ENCODE measurements at places on chromosomes 16 and 17.

DNA sequence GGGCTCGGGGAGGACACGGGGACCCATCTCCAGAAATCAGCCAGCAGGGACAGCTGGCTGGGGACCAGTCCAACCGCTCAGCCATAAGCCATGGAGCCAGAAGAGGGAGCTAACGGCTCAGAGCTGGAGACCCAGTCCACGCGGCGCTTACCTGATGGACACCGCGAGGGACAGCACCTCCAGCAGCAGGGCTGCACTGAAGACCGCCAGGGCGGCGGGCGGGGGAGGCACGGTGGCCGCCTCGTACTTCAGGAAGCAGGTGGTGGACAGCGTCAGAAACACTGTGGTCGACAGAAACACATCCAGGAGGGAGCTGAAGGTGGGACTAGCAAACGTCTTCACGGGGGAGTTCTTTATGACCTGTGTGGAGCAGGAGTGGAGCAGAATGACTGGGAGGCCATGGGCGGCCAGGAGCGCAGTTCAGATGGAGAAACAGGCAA lies 102.6 kb upstream of the CREBBP start:
- DNase-seq, result no peak

DNA sequence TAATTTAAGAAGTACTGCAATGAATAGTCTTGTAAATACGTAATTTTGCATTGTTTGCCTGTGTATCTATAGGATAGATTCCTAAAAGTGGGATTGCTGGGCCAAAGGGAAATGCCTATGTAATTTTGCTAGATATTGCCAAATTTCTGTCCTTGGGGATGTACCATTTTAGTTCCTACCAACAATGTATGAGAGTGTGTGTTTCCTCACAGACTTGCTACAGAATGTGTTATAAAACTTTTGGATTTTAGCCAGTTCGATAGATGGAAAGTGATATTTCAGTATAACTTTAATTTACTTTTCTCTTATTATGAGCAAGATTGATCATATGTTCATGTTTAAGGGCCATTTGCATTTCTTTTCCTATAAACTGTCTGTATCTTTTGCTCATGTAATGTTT lies 8.3 kb downstream of the TANGO6 start:
- no peak for DNase-seq

DNA sequence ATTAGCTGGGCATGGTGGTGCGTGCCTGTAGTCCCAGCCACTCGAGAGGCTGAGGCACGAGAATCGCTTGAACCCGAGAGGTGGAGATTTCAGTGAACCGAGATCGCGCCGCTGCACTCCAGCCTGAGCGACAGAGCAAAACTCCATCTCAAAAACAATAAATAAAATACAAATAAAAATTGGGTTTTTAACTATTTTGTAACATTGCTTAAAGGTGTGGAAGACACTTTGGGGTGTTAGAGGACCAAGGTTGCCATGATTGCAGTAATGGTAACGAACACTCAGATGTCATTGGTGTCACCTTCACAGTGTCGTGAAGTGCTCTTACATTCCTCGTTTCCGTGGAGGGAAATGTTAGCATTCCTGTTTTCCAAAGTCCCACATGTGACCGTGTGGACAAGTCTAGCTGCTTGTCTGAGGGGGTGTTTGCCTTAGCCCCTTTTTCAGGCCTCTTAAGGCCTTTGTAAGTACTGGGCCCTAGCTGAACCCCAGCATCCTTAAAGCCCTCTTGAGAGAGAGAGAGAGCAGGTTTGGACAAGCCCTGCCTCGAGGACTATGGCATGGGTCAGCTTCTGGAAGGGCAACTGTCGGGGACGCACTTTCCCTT lies 8.6 kb downstream of the C16orf96 start:
- no peak for DNase-seq

- no peak for DNase-seq
Measured at GRCh38 chr16:69747115-69747514, 7.6 kb downstream of the NOB1 start.

GRCh38 chr16:69123910-69124309 lies 8.5 kb downstream of the CHTF8 start:
- no peak for DNase-seq

- no peak for DNase-seq
Measured at GRCh38 chr16:87838643-87839541, 30.4 kb downstream of the SLC7A5 start.

- DNase-seq, result no peak
Measured at GRCh38 chr17:74478420-74479100, 12.1 kb downstream of the CD300A start.

DNA sequence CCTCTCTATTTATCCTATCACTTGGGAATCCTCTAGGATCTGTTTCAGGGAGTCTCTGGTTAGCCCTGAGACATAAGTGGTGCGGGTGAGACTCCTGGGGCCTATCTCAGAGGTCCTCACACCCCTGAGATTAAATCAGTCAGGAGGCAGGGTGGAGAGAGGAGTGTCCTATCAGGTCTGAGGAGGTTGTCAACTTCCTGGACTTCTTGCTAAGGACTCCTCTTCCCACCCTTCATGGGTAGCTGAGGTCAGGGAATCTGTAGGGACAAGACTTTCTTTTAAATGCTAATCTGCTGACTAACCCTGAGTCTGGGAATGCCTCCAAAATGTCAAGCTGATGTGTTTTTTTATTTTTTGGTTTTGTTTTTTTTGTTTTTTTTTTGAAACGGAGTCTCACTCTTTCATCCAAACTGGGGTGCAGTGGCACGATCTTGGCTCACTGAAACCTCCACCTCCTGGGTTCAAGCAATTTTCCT lies 6.6 kb upstream of the ARMC5 start:
- no peak for DNase-seq

DNA sequence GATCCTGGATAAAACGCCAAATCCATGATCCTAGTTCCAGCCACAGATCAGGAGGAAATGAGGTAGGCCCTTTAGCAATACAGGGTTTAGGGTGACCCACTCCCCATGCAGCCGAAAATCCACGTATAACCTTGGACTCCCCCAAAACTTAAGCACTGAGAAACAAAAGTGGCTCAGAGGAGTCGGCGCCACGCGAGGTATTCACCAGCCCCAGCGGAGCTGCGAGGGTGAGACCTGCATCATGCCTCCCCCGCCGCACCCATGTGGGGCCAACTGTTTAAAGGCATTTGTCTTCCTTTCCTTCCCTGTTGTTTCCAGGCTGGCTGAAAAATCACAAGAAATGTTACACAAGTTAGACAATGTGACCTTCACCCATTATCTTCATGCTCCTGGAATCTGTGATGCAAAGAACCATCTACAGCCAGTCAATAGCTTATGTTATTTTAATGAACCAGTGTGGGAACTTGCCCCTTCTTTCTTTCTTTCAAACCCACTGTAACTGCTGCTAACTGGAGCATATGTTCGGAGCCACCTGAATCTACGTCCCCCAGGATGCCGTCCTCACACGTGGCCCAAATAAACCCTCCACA lies 98.2 kb upstream of the METRNL start:
- no peak for DNase-seq

- no peak for DNase-seq
Measured at GRCh38 chr17:17182598-17183136, 23.5 kb downstream of the PLD6 start.

DNA sequence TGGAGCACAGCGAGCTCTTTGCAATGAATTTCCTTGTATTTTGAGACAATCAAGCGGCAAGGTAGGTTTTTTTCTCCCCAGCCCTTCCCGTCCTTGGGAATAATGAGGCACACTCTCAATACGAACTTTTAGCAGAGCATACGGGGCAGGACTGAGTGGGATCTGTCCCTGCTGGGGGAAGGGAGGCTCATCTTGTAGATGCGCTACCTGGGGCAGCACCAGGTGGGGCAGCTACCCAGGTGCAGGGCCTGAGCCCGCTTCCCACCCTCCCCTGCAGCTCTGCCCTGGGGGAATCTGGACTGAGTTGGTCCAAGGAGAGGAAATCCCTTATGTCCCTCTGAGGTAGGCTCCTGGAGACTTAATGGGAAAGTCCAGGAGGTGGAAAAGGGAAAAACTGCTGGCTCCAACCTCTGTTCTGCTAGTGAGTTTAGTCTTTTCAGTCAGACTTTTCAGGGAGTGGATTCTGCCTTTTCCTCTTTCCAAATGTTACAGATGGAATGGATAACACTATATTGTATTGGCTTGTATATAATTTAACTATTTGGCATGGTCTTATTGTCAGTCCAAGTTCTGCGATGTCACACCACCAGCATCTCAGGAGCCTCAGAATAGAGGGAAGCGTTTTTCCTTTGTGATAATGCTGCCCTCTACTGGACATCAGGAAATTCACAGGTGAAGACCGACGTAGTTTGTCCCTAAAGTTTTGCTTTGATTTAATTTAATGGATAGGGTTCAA lies 9.6 kb upstream of the CES1 start:
- no peak for DNase-seq

DNA sequence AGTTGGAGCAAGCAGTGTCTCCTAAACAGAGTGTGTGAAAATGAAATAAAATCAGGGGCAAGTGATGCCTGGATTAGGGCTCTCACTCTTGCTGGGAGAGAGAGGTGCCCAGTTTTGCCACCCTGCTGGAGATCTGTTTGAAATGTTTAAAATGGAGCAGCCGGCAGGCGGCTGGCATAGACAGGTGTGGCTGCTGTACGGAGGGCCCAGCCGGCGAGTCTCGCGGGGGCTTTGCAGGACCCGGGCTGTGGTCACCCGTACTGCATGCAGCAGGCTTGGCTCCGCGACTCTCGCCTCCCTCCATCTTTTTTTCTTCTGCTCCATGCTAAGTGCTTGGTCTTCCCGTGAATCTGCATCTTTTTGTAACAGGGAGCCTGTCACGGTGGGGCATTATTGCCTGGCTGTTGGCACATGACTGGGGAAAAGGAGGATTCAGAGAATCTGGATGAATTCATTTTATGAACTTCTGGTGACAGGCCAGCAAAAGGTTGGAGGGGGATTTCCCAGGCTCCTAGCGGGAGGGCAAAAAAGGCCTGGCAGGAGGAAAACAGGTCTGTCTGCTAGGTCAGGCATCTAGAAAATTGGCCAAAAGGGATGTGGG lies 1.8 kb downstream of the ZNRF1 start:
- no peak for DNase-seq

- no peak for DNase-seq
Measured at GRCh38 chr16:80417706-80418271, 123.0 kb upstream of the DYNLRB2 start.

- DNase-seq, result no peak
Measured at GRCh38 chr17:35728551-35728950, 2.9 kb upstream of the RASL10B start.

GRCh38 chr16:52367821-52368220 lies 179.1 kb downstream of the TOX3 start:
- DNase-seq, result no peak

- DNase-seq, result no peak
Measured at GRCh38 chr16:51898872-51899271, 648.1 kb downstream of the TOX3 start.

DNA sequence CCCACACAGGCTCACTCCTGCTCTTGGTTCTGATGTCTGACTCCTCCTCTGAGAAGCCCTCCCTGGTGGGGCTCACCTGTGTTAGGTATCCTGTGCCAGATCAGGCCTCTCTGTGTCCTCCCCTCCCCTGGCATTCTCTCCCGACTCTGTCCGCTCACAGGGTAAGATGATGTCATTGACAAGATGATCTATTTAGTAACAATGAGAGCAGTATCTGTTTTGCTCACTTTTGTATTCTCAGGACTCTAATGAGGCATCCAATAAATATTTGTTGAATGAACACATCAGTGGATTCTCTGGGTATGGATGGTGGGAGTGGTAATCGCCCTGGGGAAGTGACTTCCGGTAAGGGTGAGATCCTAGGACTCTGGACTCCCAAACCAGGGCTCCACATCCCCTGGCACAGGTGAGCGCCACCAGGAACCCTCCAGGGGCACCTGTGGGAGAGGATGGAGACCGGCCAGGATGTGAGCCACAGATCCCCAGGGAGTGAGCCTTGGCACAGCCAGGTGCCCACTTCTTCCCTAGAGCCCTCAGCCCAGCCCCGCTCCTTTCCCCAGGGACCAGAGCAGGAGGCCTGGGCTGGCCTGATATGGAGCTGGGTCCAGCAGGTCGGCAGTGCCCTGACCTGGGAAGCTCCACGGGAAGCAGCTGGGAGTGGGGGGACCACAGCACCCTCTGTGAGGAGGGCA lies 5.4 kb upstream of the HAP1 start:
- DNase-seq, result no peak

- DNase-seq, result no peak
Measured at GRCh38 chr17:80766290-80766855, 221.7 kb downstream of the RPTOR start.

DNA sequence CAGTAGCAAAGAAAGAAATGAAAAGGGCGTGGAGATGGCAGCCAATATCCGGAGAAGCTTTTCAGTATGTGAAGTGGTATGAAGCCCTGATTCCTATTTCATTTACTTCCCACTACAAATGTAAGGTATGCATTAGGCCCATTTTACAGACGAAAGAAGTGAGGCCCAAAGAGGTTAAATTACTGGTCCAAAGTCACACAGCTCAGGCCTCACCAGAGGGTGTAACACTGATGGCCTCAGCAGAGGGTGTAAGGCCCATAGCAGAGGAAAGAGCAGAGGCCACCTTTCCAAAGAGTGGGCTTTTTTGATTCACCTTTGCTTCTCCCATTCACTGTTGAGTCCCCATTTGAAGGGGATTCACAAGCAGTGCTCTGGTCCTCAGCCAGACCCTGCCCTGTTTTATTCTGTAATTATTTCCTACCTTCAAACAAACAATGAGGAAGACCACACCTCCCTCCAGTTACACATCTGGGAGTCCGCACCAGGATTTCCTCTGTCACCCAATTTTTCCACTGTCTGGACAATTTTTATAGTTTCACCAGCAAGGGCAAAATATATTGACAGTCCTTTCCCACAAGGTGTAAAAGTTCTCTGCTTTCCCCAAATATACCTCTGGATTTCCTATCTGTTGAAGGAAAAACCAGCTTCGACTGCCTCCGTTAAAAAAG lies 7.1 kb downstream of the ZFHX3 start:
- no peak for DNase-seq

DNA sequence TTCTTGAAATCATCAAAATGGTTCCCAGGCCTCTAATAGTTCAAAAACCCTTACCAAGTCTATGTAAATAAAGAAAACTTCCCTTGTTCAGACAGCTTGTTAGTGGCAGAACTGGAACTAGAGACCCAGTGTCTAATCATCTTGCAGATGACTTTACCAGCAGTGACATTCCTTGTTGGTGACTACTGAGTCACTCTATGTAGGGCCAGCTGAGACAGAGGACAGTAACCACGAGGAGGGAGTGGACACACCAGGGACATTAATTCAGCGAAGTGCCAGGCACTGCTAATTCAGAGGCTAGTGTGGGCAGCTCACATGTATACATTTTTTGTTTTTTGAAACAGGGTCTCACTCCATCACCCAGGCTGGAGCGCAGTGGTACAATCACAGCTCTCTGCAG lies 6.1 kb upstream of the HEATR3 start:
- no peak for DNase-seq

Measured in NCI-H1048 (cell line).